Colonic mucosa (tissue), 4 donors: ENCODE measurements at places on chromosomes 2 and 18. TPM values are rescaled to one million over a fixed set of nuclear protein-coding genes. Genes with fewer than 3 reads are reported as not detected.

Gene DNAJC5G
- total RNA-seq: not detected

- no peak for DNase-seq
These were observed 83.1 kb downstream of the CDC42EP3 start for GRCh38 chr2:37588316-37588777.

DNA sequence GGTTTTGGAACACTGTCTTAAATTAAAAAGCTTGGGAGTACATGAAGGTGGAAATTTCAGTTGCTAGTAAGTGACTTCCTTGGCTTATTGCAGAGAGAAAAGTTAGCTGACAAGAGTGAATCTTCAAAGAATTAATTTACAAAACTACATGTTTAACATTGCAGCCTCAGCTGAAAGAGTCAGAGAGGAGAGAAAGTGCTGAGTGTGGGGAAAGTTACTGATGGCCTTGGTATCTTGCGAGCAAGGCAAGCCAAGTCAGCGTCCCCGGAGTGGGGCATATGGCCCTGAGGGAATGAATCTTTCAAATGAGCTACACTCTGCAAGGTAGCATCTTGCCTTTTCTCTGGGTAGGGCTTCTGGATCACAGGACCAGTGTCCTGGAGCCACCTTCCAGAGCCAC is 131.3 kb downstream of the LPIN1 start:
- DNase-seq: no peak

DNA sequence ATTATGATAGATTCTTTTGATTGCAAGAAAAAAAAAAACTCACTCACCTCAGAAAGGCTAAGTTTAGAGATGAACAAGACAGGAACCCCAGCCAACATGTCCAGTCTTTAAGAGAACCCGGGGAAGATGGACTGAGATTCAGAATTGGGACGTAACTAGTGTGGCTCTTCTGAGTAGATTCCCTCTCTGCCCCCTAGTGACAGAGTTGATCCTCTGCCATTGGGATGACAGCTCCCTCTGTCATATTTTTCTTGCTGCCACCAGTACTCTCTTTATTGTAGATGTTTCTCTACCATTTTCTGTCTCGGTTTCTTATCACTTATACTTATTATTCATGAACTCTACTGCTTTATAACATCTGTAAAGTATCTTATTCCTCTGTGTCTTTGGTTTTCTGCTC is 77.7 kb downstream of the GULP1 start:
- peak; percentile 36 for DNase-seq

DNA sequence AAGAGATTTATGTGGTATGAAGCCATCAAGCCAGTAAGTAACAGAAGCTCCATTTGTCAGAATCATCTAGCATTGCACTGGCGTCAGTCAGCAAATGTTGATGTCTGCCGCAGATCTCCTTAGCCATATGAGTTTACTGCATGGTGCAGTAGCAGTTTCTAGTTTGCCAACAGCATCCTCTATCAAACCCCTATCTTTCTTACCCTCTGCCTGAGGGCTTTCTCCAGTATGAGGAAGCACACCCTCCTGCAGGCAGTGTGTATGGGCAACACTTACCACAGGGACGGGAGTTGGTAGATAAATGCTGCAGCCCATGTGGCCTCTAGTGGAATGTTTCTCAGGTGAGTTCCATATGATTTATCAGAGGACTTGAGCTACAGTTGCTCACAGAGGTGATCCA is 63.7 kb downstream of the EFEMP1 start:
- DNase-seq: no peak

- no peak for DNase-seq
These were observed 418.0 kb upstream of the TNP1 start for GRCh38 chr2:217277646-217278398.
